ENCODE measurements at places on chromosomes 13 and 19.

DNA sequence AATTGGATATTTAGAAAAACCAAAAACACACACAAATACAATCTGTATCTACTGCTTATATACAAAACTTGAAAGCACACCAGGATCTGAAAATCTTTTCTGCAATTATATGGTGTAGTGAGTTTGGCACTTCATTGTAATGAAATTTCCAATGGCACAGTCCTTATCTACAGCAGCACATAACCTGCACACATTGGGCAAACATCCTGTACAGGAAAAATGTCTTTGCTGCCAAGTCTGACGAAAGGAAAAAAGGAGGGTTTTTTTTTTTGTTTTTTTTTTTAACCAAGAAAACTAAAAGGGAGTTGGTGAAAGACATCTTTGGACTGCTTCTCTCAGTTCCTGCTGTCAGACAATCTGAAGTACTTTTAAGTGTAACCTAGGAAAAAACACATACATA lies 107.8 kb downstream of the FOXO1 start:
- no peak for DNase-seq

- DNase-seq: no peak
Observed at GRCh38 chr13:67283637-67284036, 53.5 kb upstream of the PCDH9 start.

DNA sequence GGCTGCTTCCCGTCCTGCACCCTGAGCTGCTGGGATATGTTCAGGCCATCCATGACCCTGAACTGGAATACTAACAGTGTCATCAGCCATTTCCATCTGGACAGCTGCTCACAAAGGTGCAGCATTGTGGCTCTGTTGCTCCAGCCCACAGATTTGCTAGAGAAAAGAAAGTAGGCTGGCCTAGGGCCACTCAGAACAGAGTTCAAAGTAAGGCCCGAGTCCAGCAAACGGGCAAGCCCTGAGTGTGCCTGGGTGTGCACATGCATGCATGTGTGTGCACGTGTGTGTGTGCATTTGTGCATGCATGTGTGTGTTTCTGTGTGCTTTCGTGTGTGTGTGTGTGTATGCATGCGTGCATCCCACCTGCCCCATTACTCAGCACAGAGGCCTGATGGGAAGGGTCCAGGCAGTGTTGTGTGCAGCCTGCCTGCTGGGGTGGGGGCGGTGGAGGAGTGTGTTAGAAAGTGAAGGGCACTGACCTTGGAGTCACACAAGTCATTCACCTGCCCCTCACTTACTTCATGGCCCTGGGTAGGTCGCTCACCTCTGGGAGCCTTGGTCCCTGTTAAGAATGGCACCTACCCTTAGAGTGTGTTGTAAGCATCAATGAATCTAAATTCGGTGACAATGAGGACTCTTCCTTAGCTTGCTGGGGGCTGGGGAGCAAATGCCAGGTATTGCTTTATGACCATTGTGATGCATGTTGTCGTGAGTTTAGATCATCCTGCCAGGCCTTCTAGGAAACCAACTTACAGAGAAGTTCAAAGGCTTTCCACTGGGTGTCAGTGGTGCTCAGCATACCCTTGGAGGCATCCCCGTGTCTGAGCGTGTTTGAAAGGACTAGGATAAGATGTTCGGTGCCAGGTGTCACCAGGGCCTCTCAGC lies 53.2 kb downstream of the GPR12 start:
- DNase-seq: no peak

DNA sequence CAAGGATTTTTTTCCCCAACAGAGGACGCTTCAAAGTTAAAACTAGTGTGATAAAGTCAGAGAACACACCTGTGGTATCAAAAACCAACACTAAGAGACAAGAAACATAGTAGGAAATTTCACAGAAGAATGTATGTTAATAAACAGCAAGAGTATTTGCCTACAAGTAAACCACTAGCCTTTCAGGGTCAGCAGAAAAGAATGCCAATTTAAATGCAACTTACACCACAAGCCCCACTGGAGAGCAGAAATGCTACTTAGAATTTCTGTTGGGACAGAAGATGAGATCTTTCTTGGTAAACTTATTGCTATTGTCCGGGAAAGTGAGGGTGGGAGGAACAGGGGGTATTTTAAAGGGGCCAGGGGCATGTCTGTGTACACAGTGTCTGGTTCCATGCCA lies 68.6 kb downstream of the STK24 start:
- DNase-seq: no peak

DNA sequence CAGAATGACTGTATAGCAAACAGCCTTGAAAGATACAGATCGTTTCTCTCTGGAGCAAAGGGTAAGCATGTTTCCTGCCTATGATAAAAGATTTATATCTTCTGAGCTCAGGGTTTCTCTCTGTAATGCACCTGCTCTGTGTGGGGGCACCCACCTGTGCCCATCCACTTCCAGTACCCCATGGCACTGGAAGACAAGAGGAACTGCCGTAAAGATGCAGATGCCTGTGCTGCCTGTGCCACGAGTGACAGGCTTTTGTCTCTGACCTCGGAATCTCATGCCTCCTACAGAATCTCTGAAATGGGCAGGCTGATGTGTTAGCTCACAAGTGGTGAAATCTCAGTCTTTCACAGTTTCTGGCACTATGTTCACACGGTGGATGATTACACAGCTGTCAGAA lies 50.3 kb upstream of the ATP11A start:
- no peak for DNase-seq

DNA sequence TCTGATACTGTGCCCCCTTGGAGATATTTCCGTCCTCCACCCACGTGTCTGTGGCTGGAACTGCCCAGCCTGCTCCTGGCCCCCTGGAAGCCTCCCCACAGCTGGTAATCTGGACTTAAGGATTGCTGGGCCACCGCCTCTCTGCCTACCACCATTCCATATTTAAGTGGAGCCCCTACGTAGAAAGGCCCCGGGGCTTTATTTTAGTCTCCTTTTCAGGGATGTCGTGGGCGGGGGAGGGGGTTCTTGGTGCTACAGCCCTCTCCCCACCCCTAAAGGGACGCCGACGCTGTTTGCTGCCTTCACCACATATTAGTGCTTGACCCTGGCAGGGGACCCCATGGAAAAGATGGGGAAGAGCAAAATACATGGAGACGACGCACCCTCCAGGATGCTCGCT lies 2.7 kb upstream of the NOP53 start:
- no peak for DNase-seq

- no peak for DNase-seq
Observed at GRCh38 chr13:73599232-73600128, 534.7 kb downstream of the KLF12 start.
